Psoas muscle (tissue), 8 donors: ENCODE measurements at places on chromosomes 3 and 15. TPM values are rescaled to one million over a fixed set of nuclear protein-coding genes. Genes with fewer than 3 reads are reported as not detected.

Gene NOX5
- 0.13 TPM for total RNA-seq

Gene ALDH1A3
- 31.9 TPM for total RNA-seq

DNA sequence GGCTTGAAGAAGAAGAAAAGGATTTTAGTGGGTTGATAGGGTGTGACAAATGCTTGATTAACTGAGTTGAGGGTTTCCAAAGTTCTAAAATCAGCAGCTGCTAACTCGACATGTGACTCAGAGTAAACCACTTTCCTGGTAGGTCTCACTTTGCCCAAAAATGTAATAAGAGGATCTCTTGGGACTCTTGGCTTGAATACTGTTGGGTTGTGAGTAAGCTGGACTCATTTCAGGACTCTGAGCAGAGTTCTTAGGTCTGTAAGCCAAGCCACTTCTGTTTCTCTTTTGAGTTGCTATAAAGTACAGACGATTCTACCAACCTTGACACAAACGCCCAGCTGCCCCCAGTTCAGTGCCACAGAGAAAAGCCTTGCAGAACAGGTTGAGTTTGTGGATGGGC is 241.1 kb downstream of the ZNF621 start:
- H3K36me3 ChIP-seq, result no peaks in the 10 kb centered on the region
- no peak for DNase-seq
- no peak overlapping the region for H3K4me3 ChIP-seq
- peaks cover 6% of the 10 kb centered on the region for H3K4me1 ChIP-seq
- H3K27me3 ChIP-seq, result no peaks in the 10 kb centered on the region

DNA sequence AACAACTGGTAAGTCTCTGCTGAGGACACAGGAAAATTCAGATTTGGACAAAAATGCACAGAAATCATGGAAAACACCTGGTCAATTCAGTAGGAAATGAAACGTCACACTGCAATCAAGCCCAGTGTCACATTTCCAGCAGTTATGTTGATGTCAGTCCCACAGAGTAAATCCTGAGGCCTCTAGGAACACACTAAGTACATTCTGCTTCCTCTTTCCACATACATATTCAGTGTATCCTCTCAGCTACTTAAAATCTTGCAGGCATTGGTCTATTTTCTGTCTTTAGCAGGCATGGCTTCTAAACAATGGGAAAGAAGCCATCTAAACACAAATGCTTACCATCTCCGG is 207.8 kb downstream of the PLCL2 start:
- peaks cover 66% of the 10 kb centered on the region for H3K4me1 ChIP-seq
- no peak overlapping the region for H3K4me3 ChIP-seq
- H3K36me3 ChIP-seq, result no peaks in the 10 kb centered on the region
- H3K27ac ChIP-seq, result peak overlapping the region; percentile 87

DNA sequence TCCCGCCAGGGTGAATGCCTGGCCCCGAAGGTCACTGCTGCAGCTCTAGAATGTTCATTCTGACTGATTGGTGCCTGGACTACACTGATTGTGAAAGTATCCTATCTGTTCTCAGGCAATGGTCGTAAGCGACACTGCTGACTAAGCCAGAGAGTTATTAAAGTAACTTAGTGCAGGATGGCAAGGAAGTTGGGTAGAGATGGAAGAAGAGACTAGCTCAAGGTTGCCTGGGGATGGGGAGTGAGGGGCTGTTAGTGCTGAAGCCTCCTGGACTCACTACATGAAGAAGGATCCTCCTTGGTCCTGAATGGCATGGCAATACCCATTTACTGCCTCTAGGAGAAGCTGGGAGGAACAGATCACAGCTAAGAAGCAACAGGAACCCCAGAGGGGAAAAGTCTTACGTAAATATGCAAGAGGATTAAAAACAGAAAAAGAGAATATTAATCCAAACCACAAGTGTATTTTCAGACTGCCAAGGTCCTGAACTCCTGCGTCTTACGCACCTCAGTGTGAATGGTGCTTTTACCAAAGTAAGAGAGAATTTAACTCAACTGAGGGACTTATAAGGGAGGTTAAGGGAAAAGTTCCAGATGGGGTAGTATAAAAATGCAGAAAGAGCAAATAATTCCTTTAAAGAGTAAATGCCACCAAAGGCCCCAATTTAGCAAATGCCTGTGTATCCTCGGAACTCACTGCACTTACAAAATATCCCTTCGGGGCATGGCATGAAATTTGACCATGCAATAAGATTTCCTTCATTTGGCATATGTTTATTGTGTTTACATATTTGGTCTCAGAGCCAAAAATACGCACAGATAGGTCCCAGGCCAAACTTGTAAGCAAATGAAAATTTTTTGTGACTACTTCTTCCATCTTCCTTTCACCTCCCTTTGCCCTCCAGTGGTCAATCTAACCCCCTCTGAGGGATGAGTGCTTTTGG is 64.0 kb upstream of the DGKG start:
- H3K4me3 ChIP-seq, result no peak overlapping the region
- H3K27ac ChIP-seq, result no peak overlapping the region
- H3K27me3 ChIP-seq, result no peaks in the 10 kb centered on the region
- no peaks in the 10 kb centered on the region for H3K4me1 ChIP-seq

GRCh38 chr3:39183211-39184080 is 8.9 kb downstream of the XIRP1 start:
- peak overlapping the region; percentile 64 for H3K27ac ChIP-seq
- H3K4me1 ChIP-seq, result peaks cover 39% of the 10 kb centered on the region
- H3K4me3 ChIP-seq, result no peak overlapping the region

DNA sequence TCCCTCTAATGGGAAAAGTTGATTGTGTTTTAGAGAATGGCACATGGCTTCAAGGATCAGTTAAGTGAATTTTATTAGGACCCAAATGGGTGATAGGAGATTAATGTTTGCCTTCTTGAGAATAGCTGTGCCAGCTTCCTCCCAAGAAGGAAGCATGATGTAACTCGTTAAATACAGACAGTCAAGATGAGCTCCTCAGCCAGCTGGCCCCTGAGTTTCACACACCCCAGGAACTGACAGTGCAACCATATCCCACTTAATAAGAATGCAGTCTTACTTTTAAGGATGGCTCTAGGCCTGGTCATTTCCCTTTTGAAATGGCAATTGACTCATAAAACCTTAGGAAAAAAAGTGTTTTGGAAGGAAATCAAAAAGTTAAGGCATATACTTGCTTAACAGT is 472.8 kb upstream of the KCNMB2 start:
- no peak overlapping the region for H3K27ac ChIP-seq
- H3K36me3 ChIP-seq, result no peaks in the 10 kb centered on the region
- H3K4me1 ChIP-seq, result no peaks in the 10 kb centered on the region
- no peaks in the 10 kb centered on the region for H3K27me3 ChIP-seq

Gene CX3CR1
- 0.55 TPM for total RNA-seq

Gene FANCD2OS
- total RNA-seq, result not detected

Gene MRPS22
- 108 TPM for total RNA-seq

DNA sequence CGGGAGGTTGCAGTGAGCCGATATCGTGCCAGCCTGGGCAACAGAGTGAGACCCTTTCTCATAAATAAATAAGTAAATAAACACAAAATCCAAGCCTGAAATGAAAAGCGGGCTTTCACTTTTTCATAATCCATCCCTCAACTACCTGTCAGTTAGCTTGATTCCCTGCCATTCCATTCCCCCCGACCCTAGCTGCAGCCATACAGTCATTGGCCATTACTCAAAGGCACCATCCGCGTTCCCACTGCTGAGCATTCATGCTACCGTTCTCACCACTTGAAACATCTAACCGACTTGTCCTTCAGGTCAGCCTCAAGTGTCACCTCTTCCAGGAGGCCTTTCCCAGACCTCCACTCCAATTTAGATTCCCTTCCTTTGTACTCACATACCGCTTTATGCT is 1.1 kb upstream of the PARL start:
- H3K4me3 ChIP-seq, result no peak overlapping the region
- peaks cover 18% of the 10 kb centered on the region for H3K4me1 ChIP-seq
- H3K27me3 ChIP-seq, result no peaks in the 10 kb centered on the region
- H3K27ac ChIP-seq, result no peak overlapping the region
- H3K36me3 ChIP-seq, result no peaks in the 10 kb centered on the region

DNA sequence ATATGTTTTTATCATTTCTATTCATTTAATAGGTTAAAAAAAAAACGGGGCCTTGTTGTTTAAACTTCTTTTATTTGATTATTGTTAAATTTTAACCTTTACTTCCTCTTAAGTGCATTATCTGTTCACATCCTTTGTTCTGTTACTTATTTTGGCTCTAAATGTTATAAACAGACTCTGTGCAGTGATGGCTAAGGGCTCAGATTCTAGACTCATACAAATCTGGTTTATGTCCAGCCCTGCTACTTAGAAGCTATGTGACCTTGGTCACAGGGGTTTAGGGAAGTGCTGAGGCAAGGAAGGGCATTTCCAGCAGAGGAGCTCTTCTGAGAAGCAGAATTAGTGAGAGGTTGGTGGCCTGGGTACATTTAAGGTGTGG is 55.3 kb upstream of the VILL start:
- peak overlapping the region; percentile 12 for H3K27ac ChIP-seq
- no peaks in the 10 kb centered on the region for H3K36me3 ChIP-seq
- H3K4me1 ChIP-seq, result peaks cover 13% of the 10 kb centered on the region

Gene CCDC9B
- total RNA-seq, result 161 TPM

Gene FYCO1
- 113 TPM for total RNA-seq

Gene CLDN16
- not detected for total RNA-seq

Gene SPTBN5
- total RNA-seq, result 0.22 TPM

Gene FAM81A
- 1.2 TPM for total RNA-seq

DNA sequence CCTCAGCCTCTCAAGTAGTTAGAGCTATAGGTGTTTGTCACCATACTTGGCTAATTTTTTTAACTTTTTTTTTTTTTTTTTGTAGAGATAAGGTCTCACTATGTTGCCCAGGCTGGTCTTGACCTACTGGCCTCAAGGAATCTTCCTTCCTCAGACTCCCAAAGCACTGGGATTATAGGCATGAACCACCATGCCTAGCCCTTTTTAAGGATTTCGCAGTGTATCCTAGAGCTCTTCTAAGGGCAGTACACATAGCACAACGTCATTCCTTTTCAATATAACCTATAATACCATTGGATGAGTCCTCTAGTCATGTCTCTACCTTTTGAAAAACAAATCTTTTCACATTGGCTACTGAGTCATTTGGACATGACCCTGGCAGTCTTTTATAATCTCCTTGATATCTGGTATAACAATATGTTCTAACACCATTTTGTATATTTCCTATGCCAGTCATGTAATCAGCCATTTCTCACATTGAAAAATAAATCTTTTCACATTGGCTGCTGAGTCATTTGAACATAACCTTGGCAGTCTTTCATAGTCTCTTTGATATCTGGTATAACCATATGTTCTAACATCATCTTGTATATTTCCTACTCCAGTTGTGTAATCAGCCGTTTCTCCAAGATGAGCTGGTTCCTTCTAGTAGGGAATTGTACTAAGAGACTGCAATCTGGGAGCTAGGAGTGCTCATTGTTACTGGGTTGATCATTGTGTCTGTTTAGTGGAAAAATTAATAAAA is 944.7 kb downstream of the MCTP2 start:
- H3K4me3 ChIP-seq, result no peak overlapping the region
- DNase-seq, result no peak
- H3K36me3 ChIP-seq, result no peaks in the 10 kb centered on the region
- no peaks in the 10 kb centered on the region for H3K27me3 ChIP-seq
- H3K4me1 ChIP-seq, result no peaks in the 10 kb centered on the region

Gene SLC28A1
- 1.9 TPM for total RNA-seq

DNA sequence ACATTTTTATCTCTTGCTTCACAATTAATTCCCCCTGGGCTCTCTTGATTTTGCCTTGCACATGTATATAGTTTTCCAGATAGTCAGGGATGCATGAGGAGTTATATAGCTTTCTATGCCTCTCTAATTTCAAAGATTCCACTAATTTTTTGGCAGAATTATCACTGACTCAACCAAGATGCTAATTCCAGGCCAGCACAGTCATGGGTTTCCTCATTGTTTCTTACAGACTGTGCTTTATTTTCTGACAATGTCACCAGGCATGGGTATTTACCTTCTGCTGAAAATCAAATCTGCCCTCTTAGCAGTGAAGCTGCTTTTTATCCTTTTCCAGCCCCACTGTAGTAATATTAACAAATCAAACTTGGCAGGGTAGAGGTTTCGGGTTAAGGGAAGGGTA is 1520.6 kb upstream of the CADM2 start:
- no peaks in the 10 kb centered on the region for H3K4me1 ChIP-seq
- DNase-seq, result no peak
- H3K27ac ChIP-seq, result no peak overlapping the region
- no peaks in the 10 kb centered on the region for H3K27me3 ChIP-seq
- H3K4me3 ChIP-seq, result no peak overlapping the region

DNA sequence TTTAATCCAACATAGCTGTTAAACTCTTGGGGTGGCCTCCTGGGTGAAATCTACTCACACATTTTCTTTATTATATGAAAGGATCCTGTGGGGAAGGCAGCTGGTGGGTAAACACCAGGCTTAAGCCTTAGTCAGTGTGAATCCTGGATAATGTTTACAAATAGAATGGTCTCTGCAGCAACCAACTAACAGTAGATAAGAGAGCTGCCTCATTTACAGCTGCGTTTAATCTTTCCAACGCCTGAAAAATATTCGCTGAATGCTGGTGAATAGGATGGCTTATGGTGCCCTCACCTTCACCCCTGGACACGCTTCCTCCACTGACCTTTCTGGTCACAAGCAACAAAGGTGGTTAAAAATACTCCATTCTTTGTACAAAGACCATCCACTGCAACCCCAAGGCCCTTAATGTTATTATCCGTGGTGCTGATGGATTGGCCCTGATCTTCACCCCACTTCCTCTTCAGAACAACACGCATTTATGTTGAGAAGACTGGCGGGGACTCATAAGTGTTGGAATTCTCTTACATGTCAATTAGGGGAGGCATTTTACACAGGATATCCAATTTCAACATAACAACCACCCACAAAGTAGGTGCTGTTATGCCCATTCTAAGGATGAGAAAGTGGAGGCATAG is 120.0 kb upstream of the FRMD4B start:
- H3K4me1 ChIP-seq, result no peaks in the 10 kb centered on the region
- H3K36me3 ChIP-seq, result no peaks in the 10 kb centered on the region
- DNase-seq, result no peak
- no peak overlapping the region for H3K4me3 ChIP-seq
- H3K27ac ChIP-seq, result no peak overlapping the region

Gene LRIG1
- 119 TPM for total RNA-seq

Gene LRRC31
- not detected for total RNA-seq

Gene KCNMB3
- total RNA-seq, result 0.44 TPM

DNA sequence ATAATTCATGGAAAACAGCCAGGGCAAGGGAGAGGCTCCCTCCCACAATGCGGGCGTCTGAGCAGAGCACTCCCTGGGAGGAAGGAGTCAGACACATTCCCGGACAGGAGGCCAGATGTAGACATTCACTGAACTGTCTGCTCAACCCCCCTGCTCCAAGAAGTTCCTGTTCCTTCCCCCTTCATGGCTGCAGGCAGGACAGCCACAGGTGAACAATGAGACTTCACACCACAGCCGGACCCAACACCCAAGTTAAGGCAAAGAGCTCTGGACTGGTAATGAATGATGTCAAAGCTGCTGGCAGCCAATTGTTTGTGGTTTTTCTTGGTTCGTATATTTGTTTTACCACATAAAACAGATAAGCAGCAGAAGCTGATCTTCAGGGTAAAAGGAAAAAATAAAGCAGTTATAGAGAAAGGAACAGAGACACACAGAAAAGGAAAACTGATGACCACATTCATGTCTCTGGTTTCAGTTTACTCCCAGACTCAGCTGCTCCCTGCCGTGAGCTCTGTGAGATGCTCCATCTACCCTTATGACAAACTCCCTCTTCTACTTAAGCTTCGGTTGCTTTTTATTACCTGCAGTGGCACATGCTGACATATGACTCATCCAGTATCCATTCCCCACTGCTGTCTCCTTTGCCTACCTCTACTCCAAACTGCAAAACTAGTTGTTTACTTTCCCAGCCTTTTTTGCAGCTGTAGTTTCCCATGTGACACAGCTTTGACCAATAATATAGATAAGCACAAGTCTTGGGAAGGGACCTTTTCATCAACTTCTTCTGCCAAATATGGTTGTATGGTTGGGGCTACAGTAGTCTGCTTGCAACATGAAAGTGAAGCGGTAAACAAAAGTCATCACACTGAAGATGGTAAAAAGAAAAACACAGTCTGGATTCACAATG is 33.1 kb downstream of the DZIP1L start:
- no peaks in the 10 kb centered on the region for H3K27me3 ChIP-seq
- no peak overlapping the region for H3K4me3 ChIP-seq
- H3K36me3 ChIP-seq, result peaks cover 48% of the 10 kb centered on the region
- no peak for DNase-seq
